ENCODE measurements at places on chromosomes 2 and 18. TPM values are rescaled to one million over a fixed set of nuclear protein-coding genes. Genes with fewer than 3 reads are reported as not detected.

The TBR1 gene
- polyA plus RNA-seq, result not detected

The UGT1A4 gene
- polyA plus RNA-seq, result 1.2 TPM

DNA sequence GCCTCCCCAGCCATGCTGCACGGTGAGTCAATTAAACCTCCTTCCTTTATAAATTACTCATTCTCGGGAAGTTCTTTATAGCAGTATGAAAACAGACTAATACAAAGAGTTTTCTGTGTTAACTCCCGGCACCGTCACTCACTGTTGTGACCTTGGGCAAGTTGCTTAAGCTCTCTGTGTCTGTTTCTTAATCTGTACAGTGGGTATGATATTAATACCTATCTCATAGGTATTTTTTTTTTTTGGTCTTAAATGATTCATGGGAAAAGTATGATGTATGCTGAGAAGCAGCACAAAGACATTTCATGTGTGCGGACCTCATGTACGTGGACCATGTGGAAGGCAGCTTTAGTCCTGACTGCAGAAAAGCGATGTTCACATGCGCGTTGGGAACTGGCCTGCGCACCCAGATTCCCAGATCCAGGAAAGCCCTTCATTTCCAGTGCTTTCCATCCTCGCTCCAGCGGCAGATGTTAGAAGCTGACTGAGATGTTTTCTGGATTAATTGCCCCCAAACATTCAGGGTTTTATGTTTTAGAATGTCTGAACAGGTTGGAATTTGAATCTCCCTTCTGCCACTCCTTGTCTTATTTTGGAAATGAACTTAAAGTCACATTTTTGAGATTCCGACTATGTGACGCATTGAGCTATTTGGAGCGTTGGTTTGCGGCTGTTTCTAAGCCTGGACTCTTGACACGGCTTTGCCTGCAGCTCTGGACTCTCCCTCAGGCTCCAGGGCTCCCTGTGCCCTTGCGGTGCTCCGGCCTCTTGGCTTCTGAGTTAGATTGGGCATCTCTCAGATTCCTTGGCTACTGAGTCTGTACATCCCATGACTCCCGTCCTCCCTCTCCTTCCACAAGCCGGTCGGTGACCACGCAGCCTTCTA is 61.4 kb downstream of the SLC4A3 start:
- no peak for DNase-seq

GRCh38 chr2:239390546-239391285 is 10.1 kb downstream of the HDAC4 start:
- DNase-seq, result no peak

DNA sequence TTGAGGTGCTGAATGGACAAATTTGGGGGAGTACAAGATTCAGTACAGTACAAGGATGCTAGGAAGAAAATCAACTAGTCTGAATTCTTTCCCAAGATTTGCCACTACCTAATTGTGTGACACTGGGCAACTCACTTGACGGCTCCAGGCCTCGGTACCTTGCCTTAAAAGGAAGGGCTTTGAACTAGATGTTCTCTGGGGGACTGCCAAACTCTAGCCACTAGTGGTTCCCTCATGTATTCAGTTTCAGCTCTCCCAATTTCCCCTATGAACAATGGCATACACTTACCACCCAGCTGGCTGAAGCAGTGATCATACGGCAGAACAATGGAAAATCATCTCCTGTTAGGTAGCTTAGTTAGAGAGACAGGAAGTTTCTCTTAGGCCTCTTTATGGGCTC is 73.4 kb downstream of the VWC2L start:
- DNase-seq, result no peak

DNA sequence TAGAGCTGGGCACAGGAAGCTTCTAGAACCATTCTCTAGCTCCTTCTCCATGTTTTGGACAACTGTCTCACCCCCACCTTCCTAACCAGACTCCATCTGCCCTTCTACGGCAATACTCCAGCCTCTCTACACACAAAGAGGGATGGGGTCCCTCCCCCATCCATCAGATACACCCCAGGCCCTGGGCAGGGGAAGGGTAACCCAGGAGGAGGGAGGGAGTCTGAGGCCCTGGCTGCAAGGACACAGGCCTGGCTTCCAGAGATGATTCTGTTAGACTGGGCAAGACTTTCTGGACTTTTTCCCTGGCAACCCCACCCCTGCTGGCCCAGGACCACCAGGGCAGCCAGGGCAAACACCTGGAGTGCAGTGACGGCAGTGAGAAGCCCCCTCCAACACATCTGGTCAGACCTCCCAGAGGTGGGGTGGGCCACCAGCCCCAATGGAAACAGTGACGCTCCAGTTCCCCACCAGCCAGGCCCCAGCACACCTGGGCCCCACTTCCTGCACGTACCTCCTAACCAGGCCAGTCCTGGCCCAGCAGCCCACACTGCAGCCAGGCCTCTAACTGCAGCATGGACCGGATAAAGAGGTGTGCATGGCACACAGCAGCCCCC is 6.5 kb downstream of the CYP26B1 start:
- DNase-seq, result no peak

DNA sequence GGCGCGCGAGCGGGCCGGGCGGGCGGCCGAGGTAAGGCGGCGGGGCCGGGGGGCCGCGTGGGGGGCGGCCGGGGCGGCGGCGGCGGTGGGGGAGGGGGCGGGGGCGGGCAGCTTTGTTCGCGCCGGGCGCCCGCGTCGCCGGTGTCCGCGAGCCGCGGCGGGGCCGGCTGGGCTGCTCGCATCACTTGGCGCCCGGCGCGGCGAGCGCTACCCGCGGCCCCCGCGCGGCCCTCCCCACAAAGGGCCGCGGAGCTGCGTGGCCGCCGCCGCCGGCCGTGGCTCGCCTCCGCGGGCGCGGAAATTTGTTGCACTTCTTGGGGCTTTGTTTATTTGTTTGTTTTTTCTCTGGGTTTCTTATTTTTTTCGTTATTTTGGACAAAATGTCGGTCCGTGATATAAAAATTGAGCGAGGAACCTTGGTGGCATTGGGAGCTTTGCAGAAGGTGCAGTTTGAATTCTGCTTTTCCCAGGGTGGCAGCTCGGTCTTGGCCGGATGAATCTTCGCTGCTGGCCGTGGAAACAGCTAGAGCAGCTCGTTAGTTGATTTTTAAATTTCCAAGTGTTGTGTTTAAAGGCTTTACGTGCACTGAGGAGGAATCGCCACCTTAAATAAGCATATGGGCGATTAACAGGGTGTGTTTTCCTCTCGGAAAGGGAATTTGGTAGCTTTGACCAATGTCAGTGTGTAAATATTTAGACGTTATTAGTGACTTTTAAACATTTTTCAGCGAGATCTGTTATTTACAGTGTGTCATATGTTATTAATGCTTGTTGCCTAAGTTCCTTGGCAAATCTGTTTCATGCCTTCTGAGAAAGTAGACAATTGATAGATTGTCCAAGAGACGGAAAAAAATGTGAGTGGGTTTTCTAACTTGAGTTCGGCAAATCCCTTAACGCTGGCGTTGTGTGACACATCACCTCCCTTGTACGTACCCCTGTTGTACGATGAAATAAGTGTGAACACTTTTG is 822 bp downstream of the UBE2E3 start:
- DNase-seq, result no peak

DNA sequence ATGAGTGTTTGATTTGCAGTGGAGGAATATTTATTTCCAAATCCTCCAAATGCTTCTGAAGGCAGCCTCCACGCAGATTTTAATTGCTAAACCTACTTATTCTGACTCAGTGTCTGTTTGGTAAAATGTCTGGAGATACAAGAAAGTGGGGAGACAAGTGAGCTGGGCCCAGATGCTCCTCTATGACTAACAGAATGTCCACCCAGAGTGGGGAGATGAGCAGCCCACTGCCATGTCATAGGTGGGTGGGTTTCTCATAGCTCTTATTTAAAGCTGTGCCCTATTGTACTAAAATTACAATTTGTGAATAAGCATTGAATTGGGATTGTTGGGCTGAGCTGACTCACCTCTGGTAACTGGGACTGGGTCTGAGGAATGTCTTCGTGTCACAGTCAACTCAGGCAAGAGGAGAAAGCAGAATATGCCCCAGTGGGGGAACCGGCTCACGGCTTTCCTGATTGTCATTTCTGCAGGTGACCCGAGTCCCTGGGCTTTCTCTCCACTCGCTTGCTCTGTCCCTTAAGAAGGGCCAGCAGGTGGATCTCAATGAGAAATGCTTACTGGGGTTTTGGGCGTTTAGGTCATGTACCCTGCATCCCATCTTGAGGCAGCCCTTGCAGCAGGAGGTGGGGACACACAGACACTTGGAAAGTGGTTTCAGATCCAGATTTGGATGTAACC is 116.3 kb upstream of the SPRED2 start:
- DNase-seq, result no peak

DNA sequence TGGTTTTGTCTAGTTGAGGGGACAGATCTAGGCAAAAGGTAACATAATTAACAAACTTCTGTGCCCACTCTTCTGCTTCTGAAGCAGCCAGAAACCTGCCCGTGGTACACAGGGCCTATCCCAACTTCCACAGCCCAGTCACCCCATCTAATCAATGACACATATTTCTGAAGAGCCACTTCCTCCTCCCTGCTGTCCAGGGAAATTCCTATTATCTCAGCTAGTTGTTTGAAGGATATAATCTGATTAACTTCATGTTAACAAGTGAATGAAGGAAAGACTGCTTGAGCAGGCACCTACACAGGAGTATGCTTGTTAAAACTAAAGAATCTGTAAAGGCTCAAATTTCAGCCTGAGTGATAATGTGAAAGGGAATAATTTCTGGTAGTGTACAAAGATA is 61.4 kb downstream of the CCDC148 start:
- no peak for DNase-seq

- no peak for DNase-seq
These were observed 72.1 kb downstream of the CAMKMT start for GRCh38 chr2:44433895-44434294.

- DNase-seq, result no peak
These were observed 545.0 kb upstream of the ZNF804A start for GRCh38 chr2:184053326-184053725.

DNA sequence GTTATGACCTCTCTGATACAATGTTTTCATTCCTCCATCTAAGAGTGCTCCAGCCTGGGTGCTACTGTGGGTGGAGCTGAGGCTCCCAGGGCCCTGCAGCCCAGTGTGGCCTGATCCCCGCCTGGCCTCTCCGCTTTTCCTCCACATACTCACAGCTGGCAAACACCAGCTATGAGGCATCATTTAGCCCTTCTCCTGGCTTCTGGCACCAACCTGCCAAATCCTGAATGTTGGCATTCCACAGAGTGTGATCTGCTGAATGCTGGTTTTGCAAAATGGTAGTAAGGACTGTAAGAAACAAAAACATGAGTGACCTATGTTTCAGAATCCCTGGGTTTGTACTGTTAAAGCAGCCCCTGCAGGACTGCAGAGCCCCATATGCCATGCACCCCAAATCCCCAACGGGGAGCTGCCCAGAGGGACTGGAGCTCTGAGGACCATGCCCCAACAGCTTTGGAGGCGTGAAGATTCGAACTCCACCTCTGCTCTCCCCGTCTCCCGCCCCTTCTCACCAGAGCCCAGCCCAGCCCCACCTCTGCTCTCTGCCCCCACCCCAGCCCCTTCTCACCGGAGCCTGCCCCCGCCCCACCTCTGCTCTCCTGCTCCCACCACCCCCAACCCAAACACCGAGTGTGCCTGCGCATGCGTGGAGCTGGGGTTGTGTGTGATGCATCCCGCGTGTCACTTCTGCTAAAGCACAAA is 4.2 kb downstream of the SLC66A2 start:
- no peak for DNase-seq
